ENCODE measurements at places on chromosomes 6 and 20.
A peak's percentile ranks its signal among the peaks of the same experiment; 100 is the strongest.

GRCh38 chr6:155273431-155273830 is 9.6 kb downstream of the CLDN20 start:
- peak; percentile 93 for DNase-seq

DNA sequence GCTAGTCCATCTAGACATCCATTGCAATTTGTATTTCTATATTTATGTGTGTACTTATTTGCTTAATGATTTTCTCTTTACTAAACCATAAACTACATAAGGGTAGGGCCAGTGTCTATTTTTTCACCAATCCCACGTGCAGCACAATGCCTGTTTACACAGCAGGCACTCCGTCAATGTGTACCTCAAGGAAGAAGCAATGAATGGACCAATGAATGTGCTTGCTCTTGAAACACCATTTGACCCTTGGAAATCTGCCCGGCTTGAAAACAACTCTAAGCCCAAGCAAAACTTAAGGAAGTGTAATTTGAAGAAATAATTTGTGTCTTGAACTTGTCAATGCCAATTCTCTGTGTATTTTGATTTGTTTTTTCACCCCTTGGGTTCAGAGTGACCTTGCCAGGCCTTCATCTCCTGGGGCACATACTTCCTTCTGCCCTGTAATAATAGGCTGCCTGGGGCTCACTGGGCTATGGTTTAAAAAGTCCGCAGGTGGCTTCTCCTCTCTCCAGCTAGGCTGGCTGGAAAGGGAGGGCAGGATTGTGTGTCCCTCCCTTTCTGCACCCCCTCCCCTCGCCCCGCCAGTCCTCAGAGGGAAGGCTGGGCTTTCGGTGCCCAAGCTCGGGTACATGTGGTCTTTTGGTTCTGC is 140.8 kb upstream of the ARMC2 start:
- no peak for DNase-seq

DNA sequence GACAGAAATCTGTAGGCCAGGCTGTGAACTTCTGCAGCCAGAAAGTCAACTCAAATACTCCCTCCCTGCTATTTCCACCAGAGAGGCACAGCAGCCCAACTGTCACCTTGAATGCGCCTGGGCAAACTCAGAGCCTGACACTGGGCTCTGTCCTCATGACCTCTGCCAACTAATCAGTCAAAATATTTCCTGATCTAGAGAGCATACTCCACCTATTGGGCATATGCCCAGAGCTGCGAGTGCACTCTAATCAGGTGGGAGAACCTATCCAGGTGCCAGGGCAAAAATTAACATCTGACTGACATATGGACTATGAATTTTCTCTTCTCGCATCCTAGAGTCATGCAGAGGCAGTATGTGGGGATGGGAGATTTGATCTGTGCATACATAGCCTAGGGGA is 406.3 kb upstream of the RUNX2 start:
- no peak for DNase-seq

GRCh38 chr20:21514553-21515251 is 838 bp upstream of the NKX2-2 start:
- DNase-seq = peak; percentile 29

DNA sequence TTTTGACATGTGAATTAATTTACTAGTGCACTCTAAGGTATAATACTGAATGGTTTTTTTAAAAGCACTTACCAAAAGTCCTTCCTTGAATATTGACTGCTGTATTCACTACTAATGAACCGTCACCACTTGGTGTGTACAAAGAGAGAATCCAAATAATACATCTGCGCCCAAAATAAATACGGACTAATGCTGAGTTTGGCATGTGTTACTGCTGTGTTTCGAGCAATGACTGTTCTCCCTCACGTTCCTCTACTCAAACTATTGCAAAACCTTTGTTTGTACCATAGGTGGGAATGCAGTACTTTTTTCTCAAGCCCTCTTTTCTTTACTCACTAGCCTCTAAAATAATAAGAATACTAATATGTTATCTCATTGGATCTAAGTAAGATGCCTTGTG is 305.5 kb downstream of the QKI start:
- DNase-seq = no peak

GRCh38 chr20:23061734-23062561 is 12.5 kb upstream of the THBD start:
- peak; percentile 84 for DNase-seq

DNA sequence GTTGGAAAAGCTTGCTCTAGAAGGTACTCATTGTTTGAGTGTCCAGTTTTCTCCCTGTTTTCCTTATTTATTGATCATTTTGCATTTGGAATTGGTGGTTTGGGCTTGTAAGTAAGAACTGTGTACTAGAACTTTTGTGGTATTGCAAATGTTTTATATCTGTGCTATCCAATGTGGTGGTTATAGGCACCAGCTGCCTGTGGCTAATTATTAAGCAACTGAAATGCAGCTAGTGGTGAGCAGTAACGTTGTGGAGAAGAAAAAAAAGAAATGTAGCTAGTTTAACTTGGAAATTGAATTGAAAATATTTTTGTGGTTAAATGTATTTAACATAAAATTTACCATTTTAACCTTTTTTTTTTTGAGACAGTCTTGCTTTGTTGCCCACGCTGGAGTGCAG is 50.7 kb upstream of the MAPK13 start:
- no peak for DNase-seq

- no peak for DNase-seq
Observed at GRCh38 chr6:158323561-158323958, 11.3 kb downstream of the TULP4 start.

Data from A172 (cell line).